Activated CD4-positive, alpha-beta memory T cell treated with anti-CD3 and anti-CD28 coated beads for 36 hours (primary cell): ENCODE measurements at places on chromosomes 3 and 15. TPM values are rescaled to one million over a fixed set of nuclear protein-coding genes. Genes with fewer than 3 reads are reported as not detected.

GRCh38 chr3:31772758-31773473 lies 208.1 kb downstream of the OSBPL10 start:
- DNase-seq = no peak

GRCh38 chr15:77017761-77018720 lies 23.1 kb downstream of the PSTPIP1 start:
- no peak for DNase-seq

The SLC22A14 gene
- total RNA-seq = not detected

- peak; percentile 88 for DNase-seq
Measured at GRCh38 chr3:15271785-15272381, 60.5 kb downstream of the SH3BP5 start.

DNA sequence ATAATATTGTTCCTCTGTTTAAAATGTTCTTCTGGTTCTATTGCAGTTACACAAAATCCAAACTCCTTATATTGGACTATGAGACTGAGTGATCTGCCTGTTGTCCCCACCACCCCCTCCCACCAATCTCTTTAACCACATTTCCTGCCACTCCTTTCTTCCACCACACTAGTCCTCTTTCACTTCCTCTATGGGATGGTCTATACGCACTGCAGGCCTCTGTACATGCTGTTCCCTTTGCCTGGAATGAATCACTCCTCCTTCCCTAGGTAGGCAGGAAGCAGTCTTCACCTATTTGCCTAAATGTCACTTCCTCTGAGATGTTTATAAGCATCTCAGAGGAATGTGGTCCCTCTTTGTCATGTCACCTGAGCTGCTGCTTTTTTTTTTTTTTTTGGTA lies 4.0 kb downstream of the MAP2K1 start:
- DNase-seq = peak; percentile 35

GRCh38 chr3:181952221-181952620 lies 240.5 kb downstream of the SOX2 start:
- no peak for DNase-seq

GRCh38 chr3:61669203-61669602 lies 107.8 kb downstream of the PTPRG start:
- no peak for DNase-seq

GRCh38 chr3:4629095-4630007 lies 136.2 kb downstream of the ITPR1 start:
- no peak for DNase-seq

GRCh38 chr15:69809421-69809820 lies 288.3 kb downstream of the TLE3 start:
- DNase-seq = peak; percentile 11

The HRG gene
- total RNA-seq = not detected

GRCh38 chr3:192861972-192862371 lies 55.7 kb downstream of the MB21D2 start:
- no peak for DNase-seq

DNA sequence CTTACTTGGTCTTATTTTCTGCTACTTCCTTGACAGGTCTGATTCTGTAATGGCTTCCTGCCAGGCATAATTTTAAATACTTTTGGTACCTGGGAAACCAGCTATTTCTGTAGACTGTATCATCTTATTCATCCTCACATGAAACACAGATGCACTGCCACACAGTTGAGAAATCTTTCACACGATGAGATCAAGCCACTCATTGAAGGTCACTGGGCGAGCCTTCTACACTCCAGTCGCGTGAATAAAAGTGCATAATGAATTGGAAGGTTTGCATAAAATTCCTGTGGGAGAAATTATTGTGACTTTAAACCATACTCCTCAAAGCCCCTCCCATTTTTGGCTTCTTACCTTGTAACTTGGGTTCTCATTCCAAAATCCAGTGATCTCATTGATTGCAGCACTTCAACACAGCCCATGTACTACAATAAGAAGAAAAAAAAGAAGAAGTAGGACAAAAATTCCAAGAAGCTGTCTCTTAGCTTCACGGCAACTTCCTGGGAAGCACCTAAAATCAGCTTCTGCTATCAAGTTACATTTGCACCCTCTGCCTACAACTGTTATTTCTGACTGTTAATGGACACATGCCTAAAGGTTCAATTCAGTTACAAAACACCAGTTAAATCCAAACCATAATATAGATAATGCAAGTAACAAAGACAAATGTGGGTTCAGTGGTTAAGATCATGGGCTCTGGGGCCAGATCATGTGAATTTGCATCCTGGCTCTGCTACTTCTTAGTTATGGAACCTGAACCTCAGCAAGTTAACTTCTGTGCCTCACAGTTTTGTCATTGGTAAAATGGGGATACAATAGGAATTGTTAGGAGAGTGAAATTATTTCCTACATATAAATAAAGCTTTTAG lies 39.0 kb downstream of the SHC4 start:
- no peak for DNase-seq

The MKRN3 gene
- 3.3 TPM for total RNA-seq

DNA sequence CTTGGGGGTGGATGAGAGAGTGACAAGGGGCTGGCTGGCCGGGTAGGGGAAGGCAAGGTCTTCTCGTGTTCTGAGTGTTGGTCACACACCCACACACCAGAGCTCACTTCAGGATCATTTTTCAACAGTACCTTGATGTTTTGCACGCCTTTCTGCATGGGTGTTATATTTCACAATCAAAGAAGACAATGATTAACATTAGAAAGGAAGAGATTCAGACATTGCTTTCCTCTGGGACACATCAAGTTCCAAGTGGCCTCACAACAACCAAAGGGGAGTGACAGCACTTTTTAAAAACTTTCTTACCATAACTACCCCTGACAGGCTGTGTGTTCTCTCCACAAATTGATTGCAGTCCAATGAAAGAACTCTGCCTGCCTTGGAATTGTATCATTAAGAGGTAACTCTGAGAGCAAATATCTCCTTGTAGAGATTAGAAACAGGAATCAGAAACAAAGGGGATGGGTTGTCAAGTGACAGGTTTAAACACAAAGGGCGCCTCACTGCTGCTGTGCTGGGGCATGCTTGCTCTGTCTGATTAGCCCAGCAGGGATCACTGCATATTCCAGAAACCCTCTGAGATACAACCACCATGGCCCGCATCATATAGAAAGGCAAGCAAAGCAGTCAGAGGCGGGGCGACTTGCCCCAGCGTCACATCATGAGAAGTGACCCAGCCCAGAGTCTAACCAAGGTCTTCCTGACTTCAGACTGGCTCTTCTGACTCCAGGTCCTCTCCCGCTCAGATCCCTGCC lies 230.8 kb downstream of the FEZF2 start:
- no peak for DNase-seq

DNA sequence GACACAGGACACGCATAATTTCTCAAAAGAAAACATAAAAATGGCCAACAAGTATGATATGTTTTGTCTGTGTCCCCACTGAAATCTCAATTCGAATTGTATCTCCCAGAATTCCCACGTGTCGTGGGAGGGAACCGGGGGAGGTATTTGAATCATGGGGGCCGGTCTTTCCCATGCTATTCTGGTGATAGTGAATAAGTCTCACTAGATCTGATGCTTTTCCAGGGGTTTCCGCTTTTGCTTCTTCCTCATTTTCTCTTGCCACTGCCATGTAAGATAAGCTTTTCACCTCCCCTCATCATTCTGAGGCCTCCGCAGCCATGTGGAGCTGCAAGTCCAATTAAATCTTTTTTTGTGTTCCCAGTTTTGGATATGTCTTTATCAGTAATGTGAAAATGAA lies 12.1 kb upstream of the POU1F1 start:
- no peak for DNase-seq

DNA sequence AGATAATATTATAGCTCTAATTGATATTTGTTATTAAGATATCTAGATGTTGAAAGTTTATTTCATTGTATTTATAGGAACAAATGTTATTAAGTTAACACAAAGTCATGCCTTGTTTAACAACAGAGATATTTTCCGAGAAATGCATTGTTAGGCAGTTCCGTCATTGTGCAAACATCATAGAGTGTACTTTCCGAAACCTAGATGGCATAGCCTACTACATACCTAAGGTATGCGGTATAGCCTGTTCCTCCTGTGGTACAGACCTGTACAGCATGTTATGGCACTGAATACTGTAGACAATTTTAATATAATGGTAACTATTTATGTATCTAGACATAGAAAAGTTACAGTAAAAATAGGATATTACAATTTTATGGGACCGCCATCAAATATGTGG lies 114.3 kb downstream of the NAALADL2 start:
- no peak for DNase-seq

The SERINC4 gene
- total RNA-seq = 0.10 TPM
